ENCODE measurements at places on chromosomes 5 and 9. TPM values are rescaled to one million over a fixed set of nuclear protein-coding genes. Genes with fewer than 3 reads are reported as not detected.

DNA sequence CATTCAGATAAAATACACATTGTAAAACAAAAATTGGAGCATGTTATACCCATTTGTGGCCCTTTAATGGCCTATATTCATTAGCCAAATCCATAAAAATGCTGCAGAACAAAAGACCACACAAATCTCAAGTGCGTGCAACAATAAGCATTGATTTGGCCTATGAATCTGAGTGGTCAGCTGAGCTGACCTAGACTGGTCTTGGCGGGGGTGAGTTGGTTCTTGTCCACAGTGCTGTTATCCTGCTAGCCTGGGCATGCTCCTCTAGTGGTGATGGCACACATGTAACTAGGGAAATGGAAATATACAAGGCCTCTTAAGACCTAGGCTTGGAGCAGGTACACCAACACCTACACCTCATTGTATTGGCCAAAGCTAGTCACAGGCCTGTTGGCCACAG lies 122.2 kb upstream of the TBCA start:
- H3K27ac ChIP-seq = no peak overlapping the region
- peaks cover 3% of the 10 kb centered on the region for H3K4me1 ChIP-seq
- H3K4me3 ChIP-seq = no peak overlapping the region
- no peaks in the 10 kb centered on the region for H3K27me3 ChIP-seq

DNA sequence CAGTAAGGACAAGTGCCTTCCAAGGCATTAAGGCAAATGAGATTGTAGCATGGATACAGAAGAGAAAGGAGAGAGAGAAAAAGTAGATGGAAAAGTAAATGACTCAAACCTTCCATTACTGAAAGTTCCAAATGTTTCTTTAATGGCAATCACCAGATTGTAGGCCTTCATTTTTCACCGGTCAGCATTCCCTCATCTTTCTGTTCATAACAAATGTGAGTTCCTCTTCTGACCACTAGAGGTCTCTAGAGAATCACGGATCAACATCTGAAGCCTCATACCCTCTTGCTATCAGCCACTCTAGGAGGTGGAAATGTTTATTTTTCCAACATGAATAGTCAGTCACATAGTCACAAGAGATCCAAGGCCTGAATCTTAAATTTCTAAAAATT lies 73.6 kb upstream of the RPS23 start:
- H3K27ac ChIP-seq = peak overlapping the region; percentile 74
- DNase-seq = no peak
- H3K36me3 ChIP-seq = no peaks in the 10 kb centered on the region
- no peaks in the 10 kb centered on the region for H3K27me3 ChIP-seq
- no peak overlapping the region for H3K4me3 ChIP-seq

DNA sequence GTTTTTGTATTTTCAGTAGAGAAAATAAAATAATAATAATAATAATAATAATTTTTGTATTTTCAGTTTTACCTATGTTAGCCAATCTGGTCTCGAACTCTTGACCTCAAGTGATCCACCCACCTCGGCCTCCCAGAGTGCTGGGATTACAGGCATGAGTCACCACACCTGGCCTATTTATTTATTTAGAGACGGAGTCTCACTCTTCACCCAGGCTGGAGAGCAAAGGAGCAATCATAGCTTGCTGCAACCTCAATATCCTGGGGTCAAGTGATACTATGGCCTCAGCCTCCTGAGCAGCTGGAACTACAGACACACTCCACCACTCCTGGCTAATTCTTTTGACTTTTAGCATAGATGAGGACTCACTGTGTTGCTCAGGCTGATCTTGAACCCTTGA lies 167.5 kb downstream of the TLE1 start:
- no peak for DNase-seq
- no peaks in the 10 kb centered on the region for H3K4me1 ChIP-seq
- H3K27me3 ChIP-seq = peaks cover 8% of the 10 kb centered on the region
- H3K4me3 ChIP-seq = no peak overlapping the region

DNA sequence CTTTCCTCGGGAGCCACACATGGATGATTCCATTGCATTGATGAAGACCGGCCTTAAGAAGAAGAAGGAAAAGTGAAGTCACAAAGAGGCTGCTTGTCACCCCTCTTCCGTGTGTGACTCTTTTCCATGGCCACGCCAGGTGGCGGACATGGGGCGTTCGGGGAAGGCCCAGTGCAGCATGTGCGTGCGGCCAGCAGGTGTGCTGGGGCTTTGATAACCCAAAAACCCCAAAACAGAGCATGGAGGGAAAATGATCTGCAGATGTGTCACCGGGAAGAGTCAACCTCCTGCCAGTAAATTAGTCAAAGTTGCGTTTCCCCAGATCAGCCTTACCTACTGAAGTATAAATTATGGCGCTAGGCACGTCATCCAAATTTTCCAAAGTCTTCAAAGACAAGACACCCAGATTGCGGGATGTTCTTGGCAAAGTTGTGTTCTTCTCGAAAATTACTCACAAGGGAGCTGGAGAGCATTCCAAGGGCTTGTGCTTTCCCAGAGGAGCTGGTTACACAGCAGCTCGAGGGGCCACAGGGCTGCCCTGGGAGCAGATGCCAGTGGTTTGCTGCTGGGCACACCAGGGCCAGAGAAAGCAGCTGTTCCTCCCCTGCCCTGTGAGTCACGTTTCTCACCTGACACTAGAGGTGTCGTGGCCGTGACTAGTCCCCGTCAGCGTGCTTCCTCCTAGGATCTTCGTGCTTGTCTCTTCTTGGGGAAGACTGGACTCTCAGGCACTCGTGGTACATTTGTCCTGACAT lies 53.9 kb downstream of the IRX2 start:
- no peaks in the 10 kb centered on the region for H3K36me3 ChIP-seq
- H3K4me3 ChIP-seq = no peak overlapping the region

DNA sequence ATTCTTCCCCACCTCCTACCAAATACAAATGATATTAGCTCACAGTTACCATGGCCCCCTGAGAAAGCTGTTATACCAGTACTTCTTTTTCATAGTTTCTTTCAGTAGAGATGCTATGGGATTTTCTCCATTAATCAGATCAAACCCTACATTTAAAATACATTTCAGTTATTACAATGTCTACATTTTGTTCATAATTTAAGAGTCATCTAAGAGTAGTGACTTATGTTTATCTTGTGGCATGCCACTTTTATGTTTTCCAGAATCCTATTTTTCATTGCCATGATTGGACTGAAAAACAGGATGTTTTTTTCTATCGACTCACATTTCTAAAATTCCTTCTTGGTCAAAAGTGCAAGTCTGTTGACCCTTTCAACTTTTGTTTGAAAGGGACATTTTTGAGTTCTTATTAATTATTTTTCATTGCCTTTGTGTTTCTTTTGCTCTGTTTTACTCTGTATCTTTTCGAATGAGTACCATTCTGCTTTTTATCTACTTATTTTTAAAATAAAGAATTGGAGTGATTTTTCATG lies 77.4 kb upstream of the ANXA1 start:
- no peaks in the 10 kb centered on the region for H3K4me1 ChIP-seq
- H3K4me3 ChIP-seq = no peak overlapping the region
- H3K36me3 ChIP-seq = no peaks in the 10 kb centered on the region
- no peak for DNase-seq

- peaks cover 3% of the 10 kb centered on the region for H3K27me3 ChIP-seq
- H3K4me3 ChIP-seq = no peak overlapping the region
- H3K27ac ChIP-seq = no peak overlapping the region
- no peak for DNase-seq
Measured at GRCh38 chr5:9927521-9927997, 297.4 kb upstream of the TAS2R1 start.

DNA sequence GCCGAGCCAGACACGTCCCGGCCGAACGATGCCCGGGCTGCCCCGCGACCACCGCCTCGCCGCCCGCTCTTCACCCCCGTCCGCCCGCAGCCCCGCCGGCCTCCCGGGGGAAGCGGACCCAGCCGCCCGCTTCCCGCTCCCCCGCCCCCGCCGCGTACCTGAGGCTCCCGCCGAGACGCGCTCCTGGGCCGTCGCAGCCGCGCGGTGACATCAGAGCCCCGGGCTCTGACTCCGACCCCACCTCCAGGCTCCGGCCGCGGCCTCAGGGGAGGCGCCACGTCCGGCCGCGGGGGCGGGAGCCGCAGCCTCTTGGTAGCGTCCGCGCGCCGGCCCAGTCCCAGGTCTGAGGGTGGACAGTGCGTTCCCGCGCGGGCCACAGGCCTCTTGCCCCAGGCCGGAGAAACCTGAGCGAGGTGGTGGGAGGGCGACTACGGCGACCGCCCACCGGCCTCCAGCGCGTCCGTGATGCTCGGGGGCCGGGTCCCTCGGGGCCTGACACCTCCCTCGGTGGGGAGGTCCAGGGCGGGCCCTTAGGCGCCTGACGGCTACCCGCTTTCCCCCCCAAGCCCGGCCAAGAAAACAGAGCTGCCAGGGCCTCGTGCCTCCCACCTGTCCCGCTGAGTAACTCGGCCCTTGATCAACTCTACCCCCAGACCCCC lies at the start of gene SHROOM1:
Gene SHROOM1, minus strand, starts transcription at position 212 of the 659 bp plus-strand sequence. CDS start 4,507 bp downstream, outside the sequence.
- peak within 1 kb of the TSS; percentile 94 for H3K4me3 ChIP-seq
- DNase-seq = peak; percentile 69
- no peaks in the 10 kb centered on the region for H3K36me3 ChIP-seq
- H3K27ac ChIP-seq = peak within 1 kb of the TSS; percentile 91
- H3K27me3 ChIP-seq = no peaks in the 10 kb centered on the region

DNA sequence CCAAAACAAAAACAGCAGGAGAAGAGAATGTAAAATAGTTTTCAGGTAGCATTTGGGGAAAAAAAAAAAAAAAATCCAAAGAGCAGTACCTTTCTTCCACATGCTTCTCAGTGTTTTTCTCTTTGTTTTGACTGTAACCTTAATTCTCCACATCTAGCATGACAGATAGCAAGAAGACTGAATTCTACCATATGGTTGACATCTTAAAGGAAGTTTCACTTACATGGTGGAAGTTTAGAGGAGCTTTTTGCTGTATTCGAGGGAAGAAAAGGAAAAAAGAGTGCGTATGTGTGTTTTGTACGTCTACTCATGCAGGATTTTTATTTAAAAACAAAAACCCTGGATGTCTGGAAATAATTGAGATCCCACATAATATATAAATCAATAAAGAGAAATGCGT lies 604.8 kb downstream of the CCDC171 start:
- peaks cover 4% of the 10 kb centered on the region for H3K4me1 ChIP-seq
- no peaks in the 10 kb centered on the region for H3K36me3 ChIP-seq
- no peak overlapping the region for H3K27ac ChIP-seq
- peaks cover 4% of the 10 kb centered on the region for H3K27me3 ChIP-seq
- H3K4me3 ChIP-seq = no peak overlapping the region
- DNase-seq = no peak

DNA sequence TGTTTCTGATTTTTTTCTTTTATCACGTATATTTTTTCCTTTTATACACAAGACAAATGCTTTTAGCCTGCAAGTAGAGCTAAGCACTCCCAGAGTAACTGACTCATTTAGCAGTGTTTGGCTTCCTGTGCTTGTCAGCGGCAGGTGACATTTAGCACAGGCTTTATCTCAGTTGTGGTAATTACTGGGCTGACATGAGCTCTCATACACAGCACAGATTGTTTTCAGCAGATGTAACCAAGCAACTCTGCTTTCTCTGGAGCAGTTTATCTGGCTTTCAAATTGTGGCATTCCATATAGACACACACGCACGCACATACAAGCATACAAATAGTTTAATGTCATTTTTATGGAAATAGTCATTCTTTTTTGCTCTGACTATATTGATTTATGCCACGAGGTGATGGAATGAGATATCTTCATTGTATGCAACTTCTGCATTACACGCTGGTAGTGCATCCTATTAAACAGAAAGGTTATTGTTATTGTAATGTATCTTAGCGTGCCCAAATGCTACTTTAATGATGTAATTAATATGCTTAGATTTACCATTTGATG lies 379.0 kb upstream of the GRAMD2B start:
- DNase-seq = no peak
- peak overlapping the region; percentile 89 for H3K27ac ChIP-seq
- no peaks in the 10 kb centered on the region for H3K27me3 ChIP-seq
- H3K4me3 ChIP-seq = peak overlapping the region; percentile 28

DNA sequence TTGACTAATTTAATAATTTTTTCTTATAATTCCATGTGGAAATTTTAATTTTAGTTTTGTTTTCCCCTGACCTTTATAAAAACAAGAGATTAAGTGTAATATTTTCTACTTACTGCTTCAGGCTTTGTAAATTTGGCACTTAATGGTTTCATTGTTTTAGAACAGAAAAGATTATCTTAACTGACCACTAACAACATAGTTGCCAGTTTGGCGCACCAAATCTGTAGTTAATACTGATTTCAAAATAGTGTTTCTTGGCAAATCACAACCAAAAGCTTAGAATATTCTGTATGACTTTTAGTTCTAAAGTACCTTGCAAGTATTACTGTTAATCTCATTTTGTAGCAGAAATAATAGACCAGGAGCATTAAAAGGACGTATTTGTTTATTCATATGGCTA lies 124.3 kb downstream of the COMMD10 start:
- no peaks in the 10 kb centered on the region for H3K27me3 ChIP-seq
- H3K27ac ChIP-seq = no peak overlapping the region
- no peaks in the 10 kb centered on the region for H3K4me1 ChIP-seq
- DNase-seq = no peak
- no peaks in the 10 kb centered on the region for H3K36me3 ChIP-seq
- H3K4me3 ChIP-seq = no peak overlapping the region

DNA sequence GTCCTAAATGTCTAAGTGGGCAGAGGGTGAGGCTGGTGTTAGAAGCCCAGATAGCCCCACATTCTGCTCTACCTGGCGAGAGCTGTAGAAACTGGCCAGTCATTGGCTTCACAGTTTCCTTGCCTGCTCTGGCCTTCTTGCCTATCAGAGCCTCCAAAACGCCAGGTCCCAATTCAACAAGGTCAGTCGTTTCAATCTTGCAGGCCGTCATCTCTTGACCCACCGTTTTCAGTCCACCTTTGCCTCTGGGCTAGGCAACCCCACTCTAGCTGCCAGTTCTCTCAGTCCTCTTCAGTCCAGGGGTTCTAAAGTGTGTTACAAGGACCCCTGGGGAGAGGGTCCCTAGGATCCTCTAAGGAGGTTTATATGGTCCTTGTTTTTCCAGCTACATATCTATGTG lies 20.0 kb upstream of the TIFAB start:
- H3K27ac ChIP-seq = no peak overlapping the region
- no peak overlapping the region for H3K4me3 ChIP-seq
- DNase-seq = no peak
- peaks cover 100% of the 10 kb centered on the region for H3K27me3 ChIP-seq

GRCh38 chr9:70133253-70134208 lies 89.9 kb downstream of the MAMDC2 start:
- H3K4me1 ChIP-seq = peaks cover 6% of the 10 kb centered on the region
- H3K27ac ChIP-seq = no peak overlapping the region
- H3K36me3 ChIP-seq = no peaks in the 10 kb centered on the region

DNA sequence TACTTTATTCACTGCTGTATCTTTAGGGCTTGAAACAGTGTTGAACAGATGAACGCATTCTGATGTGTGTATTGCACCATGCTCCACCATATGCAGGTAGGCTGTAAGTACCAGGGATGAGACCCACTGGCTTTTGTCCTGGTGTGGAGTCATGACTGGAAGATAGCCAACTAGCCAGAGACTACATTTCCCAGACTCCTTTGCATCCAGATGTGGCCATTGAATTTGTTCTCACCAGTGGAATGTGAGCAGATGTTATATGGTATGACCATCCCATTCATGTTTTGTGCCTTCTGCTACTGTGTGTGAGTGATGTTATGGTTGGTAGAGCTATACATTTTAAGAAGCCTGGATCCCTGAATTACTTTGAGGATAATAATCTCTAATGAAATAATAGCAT lies 7.4 kb upstream of the FBXL7 start:
- H3K27ac ChIP-seq = no peak overlapping the region
- H3K36me3 ChIP-seq = no peaks in the 10 kb centered on the region
- H3K27me3 ChIP-seq = no peaks in the 10 kb centered on the region
- H3K4me1 ChIP-seq = no peaks in the 10 kb centered on the region
- no peak overlapping the region for H3K4me3 ChIP-seq

Gene ADRA1B
- total RNA-seq = 2.5 TPM

Gene PGM5
- total RNA-seq = 190 TPM

Gene GARIN3
- not detected for total RNA-seq

Gene PCDHGB3
- total RNA-seq = 6.3 TPM

Gene BAAT
- not detected for total RNA-seq

Gene SH3PXD2B
- 5.2 TPM for total RNA-seq

Gene SLC6A3
- total RNA-seq = not detected
